ENCODE measurements at places on chromosomes 1 and 21.

GRCh38 chr21:28235169-28235895, 757.3 kb downstream of the LTN1 start:
- no peak for DNase-seq

- no peak for DNase-seq
Measured at GRCh38 chr1:44605914-44606615, 68.2 kb downstream of the TMEM53 start.

DNA sequence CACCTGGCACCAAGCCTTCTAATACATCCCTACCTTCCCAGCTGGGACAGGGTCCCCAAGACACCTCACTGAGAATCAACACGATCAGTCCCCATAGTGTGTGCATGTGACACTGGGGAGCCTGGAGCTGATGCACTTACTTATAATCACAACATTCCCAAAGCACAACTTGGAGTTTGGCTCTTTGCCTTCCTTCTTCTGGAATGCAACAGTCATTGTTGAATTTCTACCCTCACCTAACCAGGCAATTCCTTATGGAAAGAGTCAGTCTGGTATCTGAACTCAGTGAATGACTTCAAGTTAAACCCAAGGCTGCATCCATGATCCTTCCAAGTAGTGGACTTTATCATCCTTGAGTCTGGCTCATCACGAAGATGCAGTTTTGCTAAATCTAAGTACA, 86.1 kb downstream of the DSCAM start:
- no peak for DNase-seq

DNA sequence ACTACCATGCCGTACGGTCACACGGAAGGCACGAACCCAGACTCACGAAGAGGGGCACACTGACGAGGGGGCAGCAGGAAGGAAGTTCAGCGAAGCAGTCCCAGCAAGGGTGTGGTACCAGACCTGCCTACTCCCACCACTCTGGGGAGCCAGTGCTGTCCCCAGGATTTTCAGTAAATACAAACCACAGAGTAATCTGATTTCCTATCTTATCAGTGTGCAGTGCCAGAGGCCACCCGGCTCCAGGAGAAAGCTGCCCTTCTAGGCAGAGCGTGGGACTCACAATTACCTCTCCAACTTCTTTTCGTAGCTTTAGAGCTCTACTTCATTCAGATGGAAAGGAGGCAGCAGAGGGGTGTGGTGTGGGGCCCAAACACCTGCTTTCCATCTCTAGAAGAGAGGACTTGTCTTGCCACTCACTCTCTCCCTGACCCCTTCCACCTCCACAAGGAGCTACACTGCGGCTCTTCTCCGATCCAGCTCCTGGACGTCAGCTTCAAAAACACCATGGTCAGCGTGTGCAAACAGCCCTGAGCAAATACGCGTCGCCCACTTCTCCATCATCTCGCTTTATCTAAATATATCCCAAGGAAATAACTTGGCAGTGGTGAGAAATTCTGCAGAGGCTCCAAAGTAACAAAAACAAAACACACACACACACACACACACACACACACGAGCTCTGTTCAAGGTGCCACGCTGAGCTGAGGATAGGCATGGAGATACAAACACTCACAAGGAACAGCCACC, 98.5 kb downstream of the MRPL37 start:
- no peak for DNase-seq

GRCh38 chr1:159077120-159077961, 775 bp upstream of the AIM2 start:
- no peak for DNase-seq

DNA sequence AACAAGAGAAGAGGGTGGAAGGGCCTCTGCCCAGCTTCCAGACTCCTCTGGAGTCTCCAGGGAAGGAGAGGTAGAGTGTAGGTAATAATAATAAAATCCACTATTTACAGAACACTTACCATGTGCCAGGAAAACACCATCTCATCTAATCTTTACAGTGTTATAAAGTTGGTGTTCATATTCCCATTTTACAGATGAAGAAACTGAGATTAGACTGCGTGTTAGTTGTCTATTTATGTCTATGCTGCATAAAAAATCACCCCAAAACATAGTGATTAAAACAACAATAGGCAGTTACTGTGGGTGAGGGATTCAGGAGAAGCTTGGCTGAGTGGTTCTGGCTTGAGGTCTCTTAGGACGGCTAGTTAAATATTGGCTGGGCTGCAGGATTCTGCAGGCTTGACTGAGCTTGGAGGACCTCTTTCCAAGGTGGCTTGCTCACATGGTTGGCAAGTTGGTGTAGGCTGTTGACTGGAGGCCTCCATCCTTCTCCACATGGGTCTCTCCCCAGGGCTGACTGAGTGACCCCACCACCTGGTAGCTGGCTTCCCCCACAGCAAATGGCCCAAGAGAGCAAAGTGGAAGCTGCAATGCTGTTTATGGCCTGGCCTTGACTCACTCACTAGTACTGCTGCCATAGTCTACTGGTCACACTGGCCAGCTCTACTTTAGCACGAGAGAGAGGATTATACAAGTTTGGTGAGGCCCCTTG, 6.5 kb upstream of the ALX3 start:
- DNase-seq = no peak

- DNase-seq = no peak
Measured at GRCh38 chr21:22128671-22129070, 1130.5 kb downstream of the NCAM2 start.

GRCh38 chr1:50106095-50106761, 2.5 kb upstream of the ELAVL4 start:
- no peak for DNase-seq

DNA sequence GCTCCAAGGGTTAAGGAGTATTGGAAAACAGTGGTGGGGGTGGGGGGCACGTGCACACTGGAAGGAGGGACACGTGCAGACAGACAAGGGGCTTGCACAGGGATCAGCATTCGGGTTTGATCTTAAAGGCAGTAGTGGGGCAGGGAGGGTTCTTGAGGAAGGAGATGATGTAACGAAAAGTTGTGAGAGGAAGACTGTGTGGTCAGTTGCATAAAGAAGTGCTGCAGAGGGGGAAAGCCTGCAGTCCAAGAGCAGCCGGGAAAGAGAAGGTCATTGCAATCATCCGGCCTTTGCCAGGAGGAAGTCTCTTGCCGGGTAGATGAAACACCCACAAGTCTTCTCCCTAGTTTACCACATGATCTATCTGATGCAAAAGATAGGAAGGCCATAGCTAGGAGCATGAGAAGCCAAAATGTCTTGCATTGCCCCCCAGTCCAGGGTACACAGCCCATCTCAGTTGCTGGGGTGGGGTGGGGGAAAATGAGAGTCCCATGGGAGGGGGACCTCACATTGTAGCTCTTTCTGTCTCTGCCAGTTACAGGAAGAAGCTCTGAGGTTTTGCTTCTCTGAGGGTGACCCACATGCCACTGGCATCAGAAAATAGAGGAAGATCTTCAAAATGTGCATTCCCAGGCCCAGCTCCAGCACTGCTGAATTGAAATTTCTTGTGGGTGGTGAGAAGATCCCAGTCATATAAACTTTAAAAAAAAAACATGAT, 202.5 kb upstream of the RAB4A start:
- DNase-seq = no peak

- no peak for DNase-seq
Measured at GRCh38 chr1:199619223-199619622, 408.3 kb upstream of the NR5A2 start.

DNA sequence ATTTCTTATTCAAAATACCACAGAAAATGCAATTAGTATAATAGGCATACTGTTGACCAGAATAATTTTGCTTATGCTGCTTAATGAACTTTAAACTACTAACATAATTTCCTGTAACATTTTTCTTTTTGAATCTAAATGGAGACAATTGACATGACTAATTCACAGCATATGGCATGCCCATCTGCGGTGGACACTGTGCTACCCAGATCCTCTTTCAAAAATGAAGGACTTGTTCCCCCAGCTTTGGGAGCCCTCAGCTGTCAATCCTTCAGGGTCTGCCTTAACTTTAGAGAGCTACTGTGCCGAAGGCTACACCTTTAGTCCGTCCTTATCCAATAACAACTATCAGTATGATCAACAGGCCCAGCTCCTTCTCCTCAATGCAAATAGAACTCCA, 789.0 kb downstream of the PLA2G4A start:
- DNase-seq = no peak

DNA sequence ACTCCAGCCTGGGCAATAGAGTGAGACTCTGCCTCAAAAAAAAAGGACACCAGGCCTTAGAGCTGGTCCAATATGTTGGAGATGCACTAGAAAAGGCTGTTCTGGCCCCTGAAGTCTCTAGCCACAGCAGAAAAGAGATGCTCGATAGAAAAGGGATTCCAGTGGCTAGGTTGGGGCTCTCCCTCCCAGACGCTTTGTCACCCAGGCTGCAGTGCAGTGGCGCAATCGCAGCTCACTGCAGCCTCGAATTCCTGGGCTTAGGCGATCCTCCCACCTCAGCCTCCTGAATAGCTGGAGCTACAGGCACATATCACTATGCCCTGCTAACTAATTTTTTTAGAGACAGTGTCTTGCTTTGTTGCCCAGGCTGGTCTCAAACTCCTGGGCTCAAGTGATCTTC, 18.2 kb downstream of the PDZK1 start:
- DNase-seq = no peak

GRCh38 chr1:14328685-14329084, 269.8 kb upstream of the KAZN start:
- no peak for DNase-seq

DNA sequence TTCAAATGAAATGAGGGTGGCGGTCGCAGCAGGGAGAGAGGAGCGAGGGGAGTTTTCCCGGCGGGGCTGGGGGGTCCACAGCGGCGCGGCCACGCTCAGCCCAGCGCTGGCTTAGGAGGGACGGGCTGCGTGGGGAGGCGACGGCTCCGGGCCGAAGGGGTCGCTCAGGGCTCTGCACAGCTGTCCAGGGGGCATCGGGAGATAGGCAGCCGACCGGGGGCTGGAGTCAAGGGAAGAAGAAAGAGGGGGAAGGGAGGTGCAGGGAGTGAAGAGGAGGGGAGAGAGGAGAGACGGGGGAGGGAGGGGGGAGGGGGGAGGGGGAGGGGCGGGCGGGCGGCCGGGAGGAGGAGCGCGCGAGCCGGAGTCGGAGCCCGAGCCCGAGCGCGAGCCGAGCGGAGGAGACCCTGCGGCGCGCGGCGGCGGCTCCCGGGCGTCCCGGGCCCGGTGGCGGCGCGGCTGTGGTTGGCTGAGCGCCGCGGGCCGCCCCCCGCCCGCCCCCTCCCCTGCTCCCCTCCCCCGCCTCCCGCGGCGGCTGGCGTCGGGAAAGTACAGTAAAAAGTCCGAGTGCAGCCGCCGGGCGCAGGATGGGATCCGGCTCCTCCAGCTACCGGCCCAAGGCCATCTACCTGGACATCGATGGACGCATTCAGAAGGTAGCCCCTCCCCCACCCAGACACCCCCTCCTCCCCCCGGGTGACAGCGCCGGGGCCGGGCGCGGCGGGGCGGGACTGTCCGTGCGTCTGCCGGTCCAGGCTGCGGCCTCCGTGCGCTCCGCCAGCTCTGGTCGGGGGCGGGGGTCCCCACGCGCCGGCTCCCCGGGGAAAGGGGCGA, at the start of gene PDE9A:
Gene PDE9A (plus strand): TSS at position 391 of the 831 bp plus-strand sequence. CDS start 194 bp downstream, at position 585.
- peak; percentile 81 for DNase-seq

DNA sequence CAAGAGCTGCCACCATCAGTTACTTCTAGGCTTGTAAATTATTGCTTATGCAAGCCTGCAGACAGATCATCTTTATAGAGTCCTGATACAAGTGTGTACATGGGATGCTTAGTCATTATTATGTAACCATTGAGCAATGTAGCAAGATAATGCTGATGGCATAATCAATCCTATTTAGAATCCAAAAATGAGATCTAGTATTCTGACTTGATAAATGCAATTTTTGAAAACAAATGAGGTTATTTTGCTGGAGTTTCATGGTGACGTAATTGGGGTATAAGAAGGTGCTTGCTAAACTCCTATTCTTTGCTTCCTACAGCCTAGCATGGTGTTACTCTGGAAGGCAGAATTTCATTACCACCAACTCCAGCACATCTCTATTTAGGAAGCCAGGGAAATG, 801.7 kb upstream of the PRMT6 start:
- DNase-seq = no peak

DNA sequence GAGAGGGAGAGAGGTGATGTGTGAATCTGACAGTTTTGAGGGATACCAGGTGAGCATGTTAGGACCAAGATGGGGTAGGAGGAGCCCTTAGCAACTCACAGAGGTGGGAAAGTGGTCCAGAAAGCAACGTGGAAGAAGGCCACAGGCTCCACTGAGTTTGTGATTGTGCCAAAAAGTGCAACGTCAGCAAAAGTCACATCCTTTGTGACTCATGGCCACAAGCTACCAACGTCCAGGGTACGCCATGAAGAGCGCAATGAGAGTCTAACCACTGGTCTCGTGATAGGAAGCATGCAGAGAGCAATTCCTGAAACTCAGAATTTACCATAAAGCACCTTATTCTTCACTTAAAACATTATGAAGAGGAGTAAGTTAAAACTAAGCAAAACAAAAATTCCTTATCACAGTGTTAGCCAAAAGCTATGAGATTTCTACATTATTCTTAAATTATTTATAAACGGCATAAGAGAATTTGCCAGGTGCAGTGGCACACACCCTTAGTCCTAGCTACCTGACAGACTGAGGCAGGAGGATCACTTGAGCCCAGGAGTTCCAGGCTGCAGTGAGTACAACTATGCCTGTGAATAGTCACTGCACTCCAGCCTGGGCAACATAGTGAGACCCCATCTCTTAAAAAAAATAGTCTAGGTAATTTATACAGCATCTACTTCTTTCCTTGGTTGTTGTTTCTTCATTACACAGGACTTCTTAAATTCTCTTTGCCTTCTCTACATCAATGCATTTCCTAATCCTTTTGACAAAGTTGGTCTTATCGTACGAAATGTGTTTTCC, 55.2 kb downstream of the COLGALT2 start:
- no peak for DNase-seq

- no peak for DNase-seq
Measured at GRCh38 chr1:248792342-248792741, 33.4 kb downstream of the SH3BP5L start.

DNA sequence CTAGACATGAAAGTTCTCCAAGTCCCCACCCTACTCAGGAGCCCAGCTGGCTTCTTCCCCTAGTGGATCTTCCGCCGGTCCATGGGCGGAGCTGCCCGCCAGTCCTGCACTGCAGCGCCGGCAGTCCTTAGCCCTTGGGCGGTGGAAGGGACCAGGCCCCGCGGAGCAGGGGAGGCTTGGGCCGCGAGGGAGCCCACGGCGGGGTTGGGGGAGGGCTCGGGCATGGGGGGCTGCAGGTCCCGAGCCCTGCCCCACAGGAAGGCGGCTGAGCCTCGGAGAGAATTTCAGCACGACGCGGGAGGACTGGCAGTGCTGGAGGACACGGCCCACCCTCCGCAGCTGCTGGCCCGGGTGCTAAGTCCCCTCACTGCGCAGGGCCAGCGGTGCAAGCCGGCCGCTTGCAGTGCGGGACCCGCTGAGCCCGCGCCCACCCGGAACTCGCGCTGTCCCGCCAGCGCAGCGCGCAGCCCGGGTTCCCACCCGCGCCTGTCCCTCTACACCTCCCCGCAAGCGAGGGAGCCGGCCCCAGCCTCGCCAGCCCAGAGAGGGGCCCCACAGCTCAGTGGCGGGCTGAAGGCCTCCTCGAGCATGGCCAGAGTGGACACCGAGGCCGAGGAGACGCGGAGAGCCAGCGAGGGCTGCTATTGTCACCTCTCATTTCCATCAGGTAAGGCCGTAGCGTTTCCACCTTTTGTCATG, 1398.6 kb downstream of the MRPL39 start:
- DNase-seq = no peak

Data from frontal cortex (tissue), 4 donors.